Right renal cortex interstitium (tissue), 3 donors: ENCODE measurements at places on chromosomes 6 and 20. TPM values are rescaled to one million over a fixed set of nuclear protein-coding genes. Genes with fewer than 3 reads are reported as not detected.

Gene TOX2
- 3.3 TPM for polyA plus RNA-seq

DNA sequence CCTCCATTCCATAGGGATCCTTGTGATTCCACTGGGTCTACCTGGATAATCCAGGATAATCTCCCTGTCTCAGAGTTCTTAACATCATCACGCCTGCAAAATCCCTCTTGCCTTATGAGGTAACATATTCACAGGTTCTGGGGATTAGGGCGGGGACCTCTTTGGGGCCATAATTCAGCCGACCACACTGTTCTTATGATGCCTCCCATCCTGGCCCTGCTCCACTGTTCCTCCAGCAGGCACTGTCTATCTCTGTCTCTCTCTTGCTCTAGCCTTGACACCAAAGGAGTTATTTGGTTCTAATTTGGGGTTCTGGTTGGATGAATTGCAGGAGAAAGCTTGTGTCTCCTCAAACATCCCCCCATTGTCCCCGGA, 168.1 kb downstream of the NFATC2 start:
- DNase-seq, result no peak

- DNase-seq, result no peak
Observed at GRCh38 chr6:4125500-4125899, 9.9 kb downstream of the ECI2 start.

GRCh38 chr20:25120457-25120856, 38.5 kb upstream of the VSX1 start:
- no peak for DNase-seq

DNA sequence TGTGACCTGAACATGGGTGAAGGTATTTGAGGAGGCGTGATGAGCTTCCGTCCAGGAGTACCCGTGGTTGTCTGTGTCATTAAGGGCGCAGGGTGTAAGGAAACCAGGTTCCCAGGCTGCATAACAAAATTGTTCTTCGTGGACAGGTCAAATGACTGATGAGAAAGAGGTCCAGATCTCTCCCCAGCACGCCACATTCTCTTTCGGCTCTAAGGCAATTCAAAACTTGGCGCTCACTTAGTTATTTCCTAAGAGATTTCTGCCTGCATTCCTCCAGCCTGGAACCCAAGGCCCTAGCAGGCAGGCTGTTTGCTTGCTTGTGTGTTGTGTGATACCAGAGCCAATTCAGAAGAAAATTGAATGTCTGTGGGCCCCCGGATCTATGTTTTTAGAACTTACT, 139.9 kb downstream of the AGPAT4 start:
- DNase-seq, result no peak

- no peak for DNase-seq
Observed at GRCh38 chr6:139943391-139943790, 568.9 kb upstream of the CITED2 start.

GRCh38 chr20:38435555-38435939, 419 bp upstream of the SNHG17 start:
- DNase-seq, result no peak
